ENCODE measurements at places on chromosomes 13 and 19.

DNA sequence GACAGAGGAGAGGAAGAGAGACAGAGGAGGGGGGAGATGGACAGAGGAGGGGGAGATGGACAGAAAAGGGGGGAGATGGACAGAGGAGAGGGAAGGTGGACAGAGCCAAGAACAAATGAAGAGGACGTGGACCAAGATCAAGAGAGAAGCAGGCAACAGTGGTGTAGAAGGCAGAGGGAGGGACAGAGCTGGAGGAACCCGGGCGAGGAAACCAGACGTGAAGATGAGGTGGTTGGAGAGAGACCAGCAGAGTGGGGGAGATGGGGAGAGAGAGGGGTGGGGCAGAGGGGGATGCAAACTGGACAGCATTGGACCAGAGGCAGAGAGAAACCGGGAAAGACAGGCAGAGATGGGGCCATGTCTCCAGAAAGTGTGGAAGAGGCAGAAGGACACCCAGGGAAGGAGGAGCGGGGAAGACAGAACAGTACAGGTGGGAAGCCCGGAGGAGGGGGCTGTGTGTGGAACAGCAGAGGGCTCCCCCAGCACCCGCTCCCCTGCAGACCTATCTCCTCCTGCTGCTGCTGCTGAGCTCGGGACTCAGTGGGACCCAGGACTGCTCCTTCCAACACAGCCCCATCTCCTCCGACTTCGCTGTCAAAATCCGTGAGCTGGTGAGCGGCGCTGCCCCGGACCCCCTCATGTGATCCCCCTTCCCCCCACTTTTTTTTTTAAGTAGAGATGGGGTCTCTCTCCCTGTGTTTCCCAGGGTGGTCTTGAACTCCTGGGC, 1.3 kb downstream of the FLT3LG start:
- no peak for DNase-seq

- no peak for DNase-seq
Observed at GRCh38 chr19:35135389-35135909, 590 bp upstream of the LGI4 start.

GRCh38 chr19:13505761-13506470, 363 bp downstream of the CACNA1A start:
- no peak for DNase-seq

DNA sequence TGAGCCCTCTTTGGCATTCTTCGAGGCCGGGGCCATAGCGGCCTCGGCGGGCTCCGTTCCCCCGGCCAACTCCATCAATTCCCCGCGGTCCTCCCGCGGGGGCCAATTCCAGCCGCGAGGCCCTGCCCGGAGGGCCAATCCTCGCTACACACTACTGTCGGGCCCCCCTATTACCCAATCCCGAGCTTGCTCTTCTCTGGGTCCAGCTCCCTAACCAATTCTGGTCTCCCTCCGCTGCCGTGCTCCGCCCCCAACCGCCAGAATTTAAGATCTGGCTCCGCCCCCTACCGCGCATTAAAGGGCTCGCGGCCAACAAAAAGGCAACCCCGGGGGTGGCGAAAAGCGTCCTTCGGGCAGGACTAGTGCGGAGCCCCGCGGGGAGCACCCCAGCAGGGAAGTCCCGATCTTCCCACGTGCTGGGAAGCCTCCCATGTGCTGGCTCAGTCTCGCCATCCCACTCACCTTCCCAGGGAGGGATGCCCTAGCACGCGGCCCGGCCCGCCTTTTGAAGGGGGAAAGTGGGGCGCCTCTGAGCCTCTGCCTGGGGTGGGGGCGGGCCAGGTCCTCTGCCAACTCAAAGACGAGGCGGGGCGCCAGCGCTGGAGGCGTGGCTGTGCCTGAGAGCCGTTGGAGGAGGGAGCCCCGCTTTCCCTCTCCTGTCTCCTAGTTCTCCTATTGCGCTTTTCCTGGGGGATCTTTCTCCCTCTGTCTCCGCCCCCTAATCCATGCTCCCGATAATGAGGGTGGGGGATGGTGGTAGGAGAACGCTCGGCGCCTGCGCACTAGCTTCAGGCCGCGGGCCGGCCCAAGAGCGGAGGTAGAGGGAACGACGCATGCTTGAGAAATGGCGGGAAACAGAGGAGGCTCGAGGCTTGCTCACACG, 3.5 kb downstream of the LIPE start:
- no peak for DNase-seq

DNA sequence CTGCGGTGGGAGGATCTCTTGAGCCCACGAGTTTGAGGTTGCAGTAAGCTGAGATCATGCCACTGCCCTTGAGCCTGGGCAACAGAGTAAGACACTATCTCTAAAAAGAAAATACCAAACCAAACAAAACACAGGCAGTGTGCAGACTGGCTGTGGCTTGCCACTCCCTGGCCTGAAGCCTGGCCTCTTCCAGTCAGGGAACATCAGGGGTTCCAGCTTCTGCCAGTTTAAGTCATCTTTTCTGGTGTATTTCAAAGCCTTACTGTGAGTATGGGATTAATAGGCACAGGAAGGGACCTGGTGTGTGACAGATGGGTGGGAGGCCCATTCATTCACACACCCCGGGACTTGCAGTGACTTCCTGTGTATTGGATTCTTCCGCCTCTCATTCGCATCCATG, 27.0 kb upstream of the F2RL3 start:
- DNase-seq = no peak
